ENCODE measurements at places on chromosomes 5 and 9.

DNA sequence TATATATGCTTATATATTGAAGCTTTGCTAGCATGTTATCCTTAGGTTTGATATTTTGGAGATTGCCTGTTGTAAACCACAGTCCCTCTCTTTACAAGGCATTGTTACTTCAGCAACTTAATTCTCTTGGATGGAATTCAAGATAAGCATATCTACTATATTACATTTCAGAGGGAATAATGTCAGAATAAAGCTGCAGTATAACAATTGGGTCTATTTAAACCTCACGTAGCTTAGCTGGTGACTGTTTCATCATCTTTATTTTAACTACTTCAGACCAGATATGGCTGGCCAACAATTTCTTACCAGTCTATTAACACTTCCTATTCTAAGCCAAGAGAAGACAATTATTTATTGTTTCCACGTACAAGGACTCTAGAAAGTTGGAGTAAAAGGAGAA is 27.1 kb downstream of the ZCCHC10 start:
- DNase-seq, result no peak

GRCh38 chr5:24141046-24141445 is 503.7 kb downstream of the CDH10 start:
- no peak for DNase-seq

GRCh38 chr9:107633406-107633805 is 143.8 kb upstream of the KLF4 start:
- no peak for DNase-seq

GRCh38 chr5:87686975-87687374 is 274.2 kb upstream of the CCNH start:
- DNase-seq, result no peak

- DNase-seq, result no peak
These were observed 80.3 kb downstream of the OSMR start for GRCh38 chr5:38926121-38926520.

- no peak for DNase-seq
These were observed 199.3 kb upstream of the CDH6 start for GRCh38 chr5:30994176-30994575.

- DNase-seq, result no peak
These were observed 206.1 kb downstream of the RGS3 start for GRCh38 chr9:113669522-113670115.

DNA sequence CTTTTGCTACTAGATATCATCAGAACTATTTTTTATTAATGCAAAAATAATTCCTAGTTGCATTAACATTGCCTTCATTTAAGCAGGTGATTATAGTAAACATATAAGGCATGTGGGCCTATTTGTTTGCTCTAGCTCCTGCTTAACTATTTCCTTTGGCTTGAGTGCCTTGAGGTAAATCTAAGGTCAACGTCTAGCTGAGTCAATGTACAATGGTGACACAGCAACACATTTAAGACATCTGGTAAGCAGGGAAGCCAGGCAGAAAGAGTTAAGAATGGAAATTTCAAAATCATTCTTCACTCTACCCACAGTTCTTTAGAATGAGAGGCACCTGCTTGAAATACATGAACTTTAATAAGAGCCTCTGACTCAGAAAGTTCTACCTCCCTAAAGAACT is 111.9 kb upstream of the FST start:
- DNase-seq, result no peak

GRCh38 chr5:153784277-153784676 is 254.4 kb downstream of the FAM114A2 start:
- no peak for DNase-seq

DNA sequence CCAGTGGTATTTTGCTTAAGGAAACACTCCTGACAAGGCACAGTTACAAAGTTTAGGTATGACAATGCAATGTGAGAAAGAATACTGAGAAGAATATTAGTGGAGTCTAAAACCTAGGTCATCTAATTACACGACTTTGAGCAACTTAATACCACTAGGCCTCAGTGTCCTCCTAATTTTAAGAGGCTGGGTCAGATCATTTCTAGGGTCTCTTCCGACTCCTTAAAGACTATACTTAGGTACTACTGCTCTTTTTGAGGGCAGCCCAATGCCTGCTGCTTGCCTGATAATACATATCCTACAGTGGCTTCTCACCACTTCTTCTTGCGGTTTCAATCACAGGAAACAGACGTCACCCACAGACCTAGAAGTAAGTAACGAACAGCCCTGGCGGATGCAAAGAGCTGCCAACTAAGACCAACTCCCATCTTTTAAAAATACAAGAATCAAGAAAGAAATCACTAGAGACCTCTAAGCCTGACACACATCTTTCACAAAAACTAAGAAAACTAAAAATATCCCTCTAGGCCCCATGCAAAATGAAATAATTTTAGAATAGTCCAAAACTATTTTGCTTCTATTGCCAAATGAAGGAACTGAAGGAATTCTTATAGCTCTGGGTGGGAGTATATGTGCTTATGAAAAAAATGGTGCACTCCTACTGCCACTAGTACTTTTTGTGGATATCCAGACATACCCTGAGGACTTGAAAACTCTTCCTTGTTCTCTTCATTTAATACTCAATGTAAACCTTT is 13.1 kb downstream of the DIAPH1 start:
- no peak for DNase-seq

GRCh38 chr9:113803811-113804589 is 72.1 kb upstream of the ZNF618 start:
- no peak for DNase-seq

DNA sequence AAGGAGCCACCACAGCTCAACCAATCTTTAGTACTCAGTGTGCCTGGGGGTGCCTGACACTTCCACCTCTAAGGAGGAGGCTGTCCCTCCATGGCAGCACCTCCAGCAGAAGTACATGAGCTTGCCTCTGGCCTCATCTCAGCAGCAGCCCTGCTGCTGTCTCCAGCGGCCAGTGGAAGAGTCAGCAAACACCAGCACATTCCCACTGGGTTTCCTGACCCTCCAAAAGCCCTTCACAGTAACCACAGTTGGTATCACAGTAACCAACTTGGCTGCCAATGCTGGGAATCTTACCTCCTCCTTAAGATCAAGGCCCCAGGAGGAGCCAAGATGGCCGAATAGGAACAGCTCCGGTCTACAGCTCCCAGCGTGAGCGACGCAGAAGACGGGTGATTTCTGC is 29.4 kb downstream of the FSTL4 start:
- DNase-seq, result no peak

DNA sequence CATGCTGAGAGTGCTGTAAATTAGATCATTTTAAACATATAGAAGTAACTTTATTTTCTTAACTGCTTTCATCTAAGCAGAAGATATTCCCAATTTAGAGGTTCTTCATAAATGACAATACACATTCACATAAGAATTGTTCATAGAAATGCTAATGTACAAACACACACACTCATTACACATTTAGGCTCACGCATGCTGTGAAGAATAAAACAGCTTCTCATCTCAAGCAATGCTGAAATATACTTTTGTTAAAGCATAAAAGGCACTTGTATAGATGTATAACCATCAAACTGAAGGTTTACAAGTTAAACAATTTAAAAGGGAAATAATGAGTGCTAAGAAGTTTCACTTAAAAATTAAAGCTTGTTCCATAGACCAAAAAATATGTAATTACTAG is 18.1 kb upstream of the FTMT start:
- DNase-seq, result no peak

DNA sequence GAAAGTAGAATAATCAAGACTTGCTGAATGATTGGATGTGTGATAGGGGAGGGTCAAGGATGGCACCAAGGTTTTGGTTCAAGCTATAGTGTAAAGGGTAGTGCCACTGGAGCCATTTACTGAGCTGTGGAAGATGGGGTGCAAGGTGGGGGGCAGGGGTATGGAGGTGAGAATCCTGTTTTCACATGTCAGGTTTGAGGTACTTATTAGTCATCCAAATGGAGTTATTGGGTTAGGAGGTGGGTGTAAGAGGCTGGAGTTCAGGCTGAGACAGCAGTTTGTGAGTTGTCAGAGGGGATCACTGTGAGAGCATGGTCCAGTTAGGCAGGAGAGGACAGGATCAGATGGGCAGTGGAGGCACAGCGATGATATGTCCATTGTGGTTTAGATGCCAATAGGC is 8.9 kb downstream of the PCBD2 start:
- no peak for DNase-seq

- no peak for DNase-seq
These were observed 1093.9 kb upstream of the CDH6 start for GRCh38 chr5:30099634-30100033.

DNA sequence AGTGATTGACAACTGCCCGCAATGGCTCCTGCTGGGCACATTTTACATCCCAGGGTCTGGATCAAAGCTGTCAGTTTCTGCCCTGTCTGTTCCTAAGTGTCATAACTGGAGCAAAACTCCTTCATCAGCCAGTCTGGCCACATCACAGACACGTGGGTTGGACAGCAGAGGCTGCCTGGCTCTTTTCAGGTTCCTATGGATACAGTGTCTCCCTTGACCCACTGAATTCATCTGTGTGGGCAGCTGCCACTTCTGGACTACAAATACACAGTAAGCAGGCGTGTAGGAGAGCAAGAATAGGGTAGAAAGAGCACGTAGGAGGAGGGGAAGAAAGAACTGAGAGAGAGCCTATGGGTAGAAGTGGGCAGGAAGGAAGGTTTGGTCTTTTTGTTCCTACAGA is 238.0 kb downstream of the ENC1 start:
- no peak for DNase-seq

GRCh38 chr5:164636456-164636855 is 1131.0 kb downstream of the MAT2B start:
- DNase-seq, result no peak

DNA sequence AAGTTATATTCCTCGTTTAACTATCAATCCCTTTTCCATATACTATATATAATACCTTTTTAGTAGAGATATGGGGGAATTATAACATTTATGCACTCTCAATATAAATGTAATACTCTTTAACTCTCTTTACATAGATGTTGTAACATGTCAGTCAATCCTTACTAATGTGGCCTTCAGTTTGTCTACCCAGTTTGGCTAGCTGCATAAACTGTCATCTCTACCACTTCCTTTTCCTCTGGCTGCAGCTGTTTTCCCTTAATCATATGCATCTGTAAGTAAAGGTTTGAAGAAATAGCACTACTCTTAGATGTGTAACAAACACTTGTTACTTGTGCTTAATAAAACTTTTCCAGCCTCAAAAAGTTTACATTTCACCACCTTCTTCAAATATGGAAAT is 13.4 kb downstream of the ABHD17B start:
- no peak for DNase-seq

GRCh38 chr5:51185850-51186329 is 197.4 kb upstream of the ISL1 start:
- no peak for DNase-seq

DNA sequence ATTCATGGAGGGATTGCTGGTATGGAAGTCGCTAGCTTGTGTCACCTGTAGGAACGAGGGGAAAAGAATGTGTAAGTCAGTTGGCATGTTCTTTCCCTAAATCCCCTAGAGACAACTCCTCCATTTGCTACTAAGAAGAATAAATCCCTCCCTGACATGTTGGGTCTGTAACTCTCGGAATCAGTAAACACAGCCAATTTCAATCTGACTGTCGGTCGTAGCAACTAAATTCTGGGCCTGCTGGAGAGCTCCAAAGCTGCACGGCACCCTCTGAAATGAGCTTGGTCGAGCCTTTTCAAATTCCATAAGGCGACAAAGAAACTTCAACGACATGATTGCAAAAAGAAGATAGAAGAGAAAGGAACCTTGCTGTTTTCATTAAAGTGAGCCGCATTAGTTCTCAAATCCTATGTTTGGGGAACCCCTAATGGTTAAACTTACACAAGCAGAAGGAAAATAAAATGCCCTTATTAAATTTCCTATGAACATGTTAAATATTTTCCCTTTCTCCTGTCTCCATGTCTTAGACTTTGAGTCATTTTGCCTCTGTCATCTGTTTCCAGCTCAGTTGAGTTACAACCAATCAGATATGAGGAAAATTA is 735.8 kb upstream of the WWC1 start:
- DNase-seq, result no peak

- DNase-seq, result no peak
These were observed 776.7 kb downstream of the DTWD2 start for GRCh38 chr5:118211606-118212005.

DNA sequence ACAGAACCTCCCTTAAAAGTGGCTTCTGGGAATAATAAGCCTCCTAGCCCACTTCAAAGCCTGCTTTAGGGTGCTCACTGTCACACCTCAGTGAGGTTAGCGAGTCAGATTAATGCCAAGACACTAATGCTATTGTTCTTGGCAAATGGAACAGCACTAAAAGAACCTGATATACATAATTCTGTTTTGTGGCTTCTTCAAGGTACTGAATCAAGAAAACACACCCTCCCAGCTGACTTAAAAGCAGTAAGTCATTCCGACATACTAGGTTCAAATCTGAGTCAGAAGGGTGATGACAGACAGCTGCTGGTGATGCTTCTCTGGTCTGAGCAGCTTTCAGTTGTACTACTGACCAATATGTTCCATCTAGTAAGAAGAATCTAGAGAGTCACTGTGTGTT is 121.6 kb downstream of the OXCT1 start:
- no peak for DNase-seq

DNA sequence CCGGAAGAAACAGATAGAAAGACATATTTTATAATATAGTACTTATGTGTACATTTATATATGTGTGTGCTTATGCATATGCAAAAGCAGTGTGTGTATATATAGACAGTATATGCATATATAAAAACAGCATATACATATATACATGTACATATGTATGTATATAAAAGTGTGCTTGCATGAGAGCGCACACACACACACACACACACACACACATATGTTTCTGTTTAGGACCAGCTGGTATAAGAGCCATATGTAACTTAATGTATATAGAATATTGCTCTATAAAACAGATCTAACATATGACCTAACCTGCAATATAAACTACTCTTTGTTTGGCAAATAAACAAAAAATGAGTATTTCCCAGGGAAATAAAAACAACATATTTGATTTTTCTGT is 65.1 kb upstream of the CDH9 start:
- no peak for DNase-seq

DNA sequence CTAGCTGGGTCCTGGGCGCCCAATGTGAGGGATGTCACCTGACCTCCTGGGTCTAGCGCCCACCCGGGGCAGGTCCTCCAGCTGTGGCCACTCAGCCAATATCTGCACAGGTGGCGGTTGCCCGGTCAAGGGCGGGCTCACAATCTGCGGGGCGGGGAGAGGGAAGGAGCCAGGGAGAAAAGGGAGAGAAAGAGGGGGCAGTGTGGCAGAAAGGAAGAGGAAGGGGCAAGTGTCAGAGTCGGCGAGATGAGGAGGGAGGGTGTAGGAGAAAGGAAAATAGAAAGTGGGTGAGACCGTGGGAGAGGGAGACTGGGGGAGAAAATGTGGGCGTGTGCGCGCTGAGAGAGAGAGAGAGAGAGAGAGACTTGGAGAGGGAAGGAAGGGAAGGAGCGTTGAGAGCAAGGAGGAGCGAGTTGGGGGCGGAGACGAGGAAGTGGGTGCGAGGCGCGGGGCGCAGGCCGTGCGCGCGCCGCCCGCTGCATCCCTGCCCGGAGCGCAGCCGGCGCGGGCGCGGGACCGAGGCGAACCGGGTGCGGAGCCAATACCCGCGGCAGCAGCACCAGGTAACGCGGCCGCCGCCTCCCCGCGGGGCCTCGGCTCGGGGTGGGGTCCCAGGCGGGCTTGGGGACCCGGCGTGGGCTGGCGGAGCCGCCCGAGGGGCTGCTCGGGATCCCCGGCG is at the start of gene HRH2:
HRH2 (plus strand) TSS at position 479 of the 679 bp plus-strand sequence. CDS start 25,163 bp downstream, outside the sequence.
- DNase-seq, result no peak

All from stimulated activated CD8-positive, alpha-beta memory T cell treated with anti-CD3 and anti-CD28 coated beads, Interleukin-15, amount 100 ng/mL, for 24 hours (primary cell).